ENCODE measurements at places on chromosomes 16 and 17.
A peak's percentile ranks its signal among the peaks of the same experiment; 100 is the strongest.

DNA sequence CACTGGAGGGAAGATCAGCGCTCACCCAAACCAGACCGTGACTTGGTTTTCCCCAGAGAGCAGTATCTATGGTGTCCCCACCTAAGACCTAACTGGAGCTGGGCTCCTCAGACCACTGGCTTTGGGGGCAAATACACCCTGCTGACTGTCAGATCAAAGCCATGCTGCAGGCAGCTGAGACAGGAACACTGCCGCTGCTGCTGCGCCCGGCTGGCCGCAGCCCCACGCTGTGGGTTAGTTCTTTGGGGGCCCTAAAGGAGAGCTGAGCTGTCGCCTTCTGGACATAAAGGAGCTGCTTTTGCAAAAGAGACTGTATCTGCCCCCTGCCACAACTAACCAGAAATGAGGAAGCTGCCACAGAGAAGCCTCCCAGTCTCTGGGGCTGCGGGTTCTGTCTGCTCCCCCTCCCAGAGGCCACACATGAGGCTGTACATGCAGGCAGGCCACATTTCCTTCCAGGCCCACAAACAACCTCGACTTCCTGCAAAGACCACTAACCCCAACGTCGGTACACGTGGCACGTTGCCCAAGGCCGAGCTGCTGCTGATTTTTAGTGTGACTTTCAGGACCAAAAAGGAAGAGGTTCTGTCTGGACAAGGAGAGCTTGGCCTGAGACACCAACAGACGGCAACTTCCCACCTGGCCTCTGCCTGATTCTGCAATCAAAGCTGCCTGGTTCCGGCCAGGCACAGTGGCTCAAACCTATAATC lies 18.2 kb upstream of the ABR start:
- DNase-seq = no peak

- peak; percentile 21 for DNase-seq
These were observed 9.0 kb upstream of the PHAF1 start for GRCh38 chr16:67100569-67101310.

DNA sequence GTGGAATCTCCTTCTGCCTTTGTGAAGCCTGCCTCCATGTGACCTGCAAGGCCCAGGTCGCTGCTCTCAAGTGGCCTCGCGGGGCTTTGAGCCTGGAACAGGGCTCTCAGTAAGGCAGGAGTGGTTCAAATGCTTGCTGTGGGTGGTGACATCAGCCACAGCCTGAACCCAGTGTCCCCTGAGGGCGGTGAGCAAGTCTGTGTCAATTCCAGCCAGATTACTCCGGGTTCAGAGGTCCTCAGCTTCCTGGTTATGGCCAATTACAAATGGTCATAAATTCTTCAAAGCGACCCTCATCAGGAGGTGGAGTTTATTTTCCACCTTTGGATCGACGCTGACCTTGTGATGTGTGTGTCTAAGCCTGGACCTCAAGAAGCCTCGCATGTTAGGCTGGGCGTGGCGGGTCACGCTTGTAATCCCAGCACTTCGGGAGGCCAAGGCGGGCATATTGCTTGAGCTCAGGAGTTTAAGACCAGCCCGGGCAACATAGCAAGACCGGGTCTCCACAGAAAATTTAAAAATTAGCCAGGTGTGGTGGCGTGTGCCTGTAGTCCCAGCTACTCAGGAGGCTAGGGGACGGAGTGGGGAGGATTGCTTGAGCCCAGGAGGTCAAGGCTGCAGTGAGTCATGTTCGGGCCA lies 17.3 kb downstream of the LGALS3BP start:
- no peak for DNase-seq

- no peak for DNase-seq
These were observed 1.2 kb upstream of the MAFG start for GRCh38 chr17:81928544-81929252.

- DNase-seq = peak; percentile 78
These were observed 3.8 kb upstream of the CD7 start for GRCh38 chr17:82320956-82321927.

- DNase-seq = no peak
These were observed 727 bp downstream of the RPL26 start for GRCh38 chr17:8382052-8382879.

Data from HEK293T (cell line).